ENCODE measurements at places on chromosomes 3 and 15.

- DNase-seq = no peak
These were observed 135.6 kb upstream of the STAC start for GRCh38 chr3:36244728-36245127.

- DNase-seq = no peak
These were observed 29.3 kb downstream of the CEP152 start for GRCh38 chr15:48781481-48782081.

- DNase-seq = no peak
These were observed 196.7 kb downstream of the PLCH1 start for GRCh38 chr3:155548195-155548594.

DNA sequence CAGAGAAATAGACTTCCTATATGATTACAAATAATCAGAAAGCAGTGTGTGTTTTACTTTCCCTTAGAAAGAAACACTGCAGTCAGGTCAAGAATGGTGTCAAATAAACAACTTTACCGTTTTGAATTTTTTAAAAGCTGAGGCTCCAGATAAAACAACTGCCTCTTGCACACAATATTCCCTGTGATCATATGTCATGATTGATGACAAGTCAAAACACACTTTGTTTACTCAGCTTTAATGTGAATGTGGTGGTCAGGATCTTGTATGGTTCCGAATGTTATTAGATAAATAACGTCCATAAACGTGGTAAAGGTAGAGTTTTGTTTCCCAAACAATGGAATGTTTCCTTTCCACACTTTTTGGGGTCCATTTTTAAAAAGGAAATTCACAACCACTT is 428.4 kb upstream of the MDFIC2 start:
- DNase-seq = no peak

DNA sequence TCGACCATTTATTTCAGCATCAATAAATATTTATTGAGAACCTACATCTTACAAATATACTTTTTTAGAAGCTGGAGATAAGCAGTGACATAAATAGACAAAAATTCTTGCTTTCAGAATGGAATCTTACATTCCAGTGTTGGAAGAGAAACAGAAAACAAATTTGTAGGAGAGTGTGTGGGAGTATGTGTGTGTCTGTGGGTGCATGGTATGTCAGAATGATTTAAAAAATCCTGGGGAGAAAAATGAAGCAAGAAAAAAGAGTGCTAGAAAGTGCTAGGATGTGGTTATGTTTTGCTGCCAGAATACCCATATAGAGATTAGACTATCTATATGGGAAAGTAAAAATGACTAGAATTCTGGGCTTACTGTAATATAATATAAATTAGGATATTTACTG is 561.7 kb upstream of the SGO1 start:
- DNase-seq = no peak

DNA sequence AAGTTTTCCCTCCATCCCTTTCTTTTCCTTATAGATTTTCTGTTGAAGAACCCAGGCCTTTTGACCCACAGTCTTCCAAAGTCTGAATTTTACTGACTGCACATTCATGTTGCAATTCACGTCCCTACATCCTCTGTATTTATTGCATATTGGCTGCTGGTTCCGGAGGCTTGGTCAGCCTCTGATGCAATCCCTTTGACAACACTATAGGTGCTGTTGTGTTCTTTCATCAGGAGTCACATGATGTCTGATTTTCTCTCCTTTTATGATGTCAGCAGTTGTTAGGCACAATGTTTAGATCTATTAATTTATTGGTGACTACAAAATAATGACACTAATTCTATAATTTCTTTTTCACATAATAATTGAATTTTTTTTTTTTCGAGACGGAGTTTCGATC is 8.7 kb downstream of the CYP1A1 start:
- no peak for DNase-seq

- no peak for DNase-seq
These were observed 8.4 kb downstream of the CSPG4 start for GRCh38 chr15:75704263-75704615.

GRCh38 chr3:131550562-131551465 is 48.0 kb upstream of the MRPL3 start:
- DNase-seq = no peak

- DNase-seq = peak; percentile 98
These were observed 32.3 kb upstream of the AMOTL2 start for GRCh38 chr3:134406331-134407238.

DNA sequence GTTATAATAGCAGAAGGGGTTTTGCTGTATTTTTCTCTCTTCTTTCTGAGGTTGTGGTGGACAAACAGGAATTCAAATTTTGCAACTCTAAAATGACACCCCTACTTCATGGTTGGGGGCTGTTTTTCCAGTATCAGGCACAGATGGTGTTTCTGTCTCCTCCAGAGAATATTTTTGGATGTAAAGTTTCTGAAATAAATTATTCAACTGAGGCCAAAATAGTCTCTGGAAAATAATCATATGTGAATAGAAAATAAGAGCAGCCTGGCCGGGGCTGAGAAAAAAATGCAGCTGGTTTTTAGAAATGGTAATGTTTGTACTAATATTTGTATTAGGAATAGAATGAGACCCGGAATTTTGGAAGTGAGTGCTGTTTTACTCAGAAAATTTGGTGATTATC is 121.3 kb upstream of the ADAMTS9 start:
- DNase-seq = no peak

All from NCI-H82 (cell line).